NCI-H2107 (cell line): ENCODE measurements at places on chromosomes 11 and 22.

DNA sequence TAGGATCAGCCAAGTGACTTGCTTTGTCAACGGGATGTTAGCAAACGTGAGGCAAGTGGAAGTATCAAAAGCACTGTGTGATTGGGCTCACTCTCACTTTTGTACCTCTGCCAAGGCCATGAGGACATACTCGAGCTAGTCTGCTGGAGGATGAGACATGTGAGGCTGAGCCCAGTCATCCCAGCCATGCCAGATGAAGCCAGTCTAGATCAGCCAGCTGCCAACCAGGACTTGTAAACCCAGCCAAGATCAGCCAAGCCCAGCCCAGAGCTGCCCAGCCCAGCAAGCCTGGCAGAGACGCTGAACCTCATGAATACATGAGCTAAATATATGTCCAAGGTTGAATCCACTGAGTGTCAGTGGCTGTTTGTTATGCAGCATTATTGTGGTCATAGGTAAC lies 369.7 kb downstream of the MN1 start:
- no peak for DNase-seq

- DNase-seq, result no peak
These were observed 21.1 kb upstream of the RDX start for GRCh38 chr11:110317516-110317932.

- no peak for DNase-seq
These were observed 94.8 kb upstream of the NTM start for GRCh38 chr11:131275580-131275979.

- no peak for DNase-seq
These were observed 45.0 kb downstream of the LHFPL7 start for GRCh38 chr22:24901448-24901847.

- no peak for DNase-seq
These were observed 5.5 kb downstream of the NTM start for GRCh38 chr11:131375915-131376314.

DNA sequence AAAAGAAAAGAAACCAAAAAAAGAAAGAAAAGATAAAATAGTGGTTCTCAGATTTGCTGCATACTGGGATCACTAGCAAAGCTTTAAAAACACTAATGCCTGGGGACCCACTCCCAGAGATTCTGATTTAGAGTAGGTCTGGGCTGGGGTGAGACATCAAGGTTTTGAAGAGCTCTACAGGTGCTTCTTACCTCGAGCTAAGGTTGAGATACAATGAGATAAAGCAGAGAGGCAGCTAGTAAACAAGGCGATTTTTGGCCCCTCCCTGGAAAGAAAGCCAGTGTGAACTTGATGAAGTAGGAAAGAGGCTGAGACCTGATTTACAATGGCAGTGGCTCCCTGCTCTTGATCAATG lies 327.6 kb upstream of the CCDC90B start:
- no peak for DNase-seq

- DNase-seq, result no peak
These were observed 1.4 kb downstream of the PC start for GRCh38 chr11:66956689-66957290.

DNA sequence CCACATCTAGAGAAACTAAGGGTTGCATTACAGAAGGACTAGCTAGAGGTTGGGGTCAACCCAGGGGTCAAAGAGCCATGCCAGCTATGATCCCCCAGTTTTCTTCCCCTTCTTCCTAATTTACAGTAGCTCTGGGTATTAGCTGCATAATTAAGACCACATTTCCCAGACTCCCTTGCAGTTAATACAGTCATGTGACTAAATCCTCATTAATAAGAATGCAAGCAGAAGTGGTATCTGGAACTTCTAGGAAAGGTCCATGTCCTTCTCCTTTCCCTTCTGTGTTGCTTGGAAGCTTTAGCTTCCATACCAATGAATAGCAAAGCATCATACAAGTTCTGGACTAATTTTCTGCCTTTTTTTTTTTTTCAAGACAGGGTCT lies 19.1 kb upstream of the LMO2 start:
- no peak for DNase-seq

- peak; percentile 22 for DNase-seq
These were observed 10.7 kb upstream of the GSTP1 start for GRCh38 chr11:67572747-67573419.

GRCh38 chr22:30751529-30751928 lies 56.9 kb downstream of the OSBP2 start:
- DNase-seq, result no peak

GRCh38 chr11:115716080-115716479 lies 211.9 kb upstream of the CADM1 start:
- DNase-seq, result no peak

DNA sequence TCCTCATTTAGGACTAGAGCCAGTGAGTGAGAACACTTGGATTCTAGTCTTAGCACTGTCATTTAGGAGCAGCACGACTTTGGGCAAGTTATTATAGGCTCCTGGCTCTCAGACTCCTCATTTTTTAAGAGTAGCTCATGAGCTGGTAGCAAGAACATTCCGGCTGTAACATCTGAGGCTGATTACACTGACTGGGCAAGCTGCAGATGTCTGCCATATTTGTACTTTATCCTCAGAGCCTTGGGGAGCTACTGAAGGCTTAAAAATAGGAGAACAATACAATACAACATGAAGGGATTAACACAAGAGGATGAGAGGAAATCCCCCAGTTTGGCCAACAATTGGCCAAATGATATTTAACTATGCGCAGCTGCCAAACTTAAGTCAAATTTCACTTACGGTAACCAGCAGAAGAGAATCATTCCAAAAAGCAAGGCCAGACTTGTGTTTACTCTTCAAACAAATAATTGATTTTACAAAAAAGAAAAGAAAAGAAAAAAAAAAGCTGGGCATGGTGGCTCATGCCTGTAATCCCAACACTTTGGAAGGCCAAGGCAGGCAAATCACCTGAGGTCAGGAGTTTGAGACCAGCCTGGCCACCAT lies 113.1 kb upstream of the ARHGAP42 start:
- no peak for DNase-seq

GRCh38 chr11:102568851-102569250 lies 38.3 kb upstream of the MMP7 start:
- no peak for DNase-seq

GRCh38 chr22:49262167-49262566 lies 565.5 kb downstream of the BRD1 start:
- DNase-seq, result no peak

GRCh38 chr11:125346179-125346530 lies 149.9 kb downstream of the FEZ1 start:
- no peak for DNase-seq

GRCh38 chr11:84549217-84549616 lies 1077.9 kb downstream of the DLG2 start:
- DNase-seq, result no peak

DNA sequence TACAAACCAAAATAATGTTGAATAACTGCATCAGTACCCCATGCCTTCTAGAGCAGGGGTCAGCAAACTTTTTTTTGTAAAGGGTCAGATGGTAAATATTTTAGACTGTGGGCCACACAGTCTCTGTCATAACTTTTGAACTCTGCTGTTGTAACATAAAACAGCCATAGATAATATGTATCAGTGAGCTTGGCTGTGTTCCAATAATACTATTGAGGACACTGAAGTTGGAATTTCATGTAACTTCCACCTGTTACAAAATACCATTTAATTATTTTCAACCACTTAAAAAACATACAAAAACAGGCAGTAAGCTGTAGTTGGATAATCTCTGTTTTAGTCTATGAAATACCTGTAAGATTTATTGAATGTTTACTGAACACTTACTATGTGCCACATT lies 55.2 kb downstream of the PICALM start:
- no peak for DNase-seq

DNA sequence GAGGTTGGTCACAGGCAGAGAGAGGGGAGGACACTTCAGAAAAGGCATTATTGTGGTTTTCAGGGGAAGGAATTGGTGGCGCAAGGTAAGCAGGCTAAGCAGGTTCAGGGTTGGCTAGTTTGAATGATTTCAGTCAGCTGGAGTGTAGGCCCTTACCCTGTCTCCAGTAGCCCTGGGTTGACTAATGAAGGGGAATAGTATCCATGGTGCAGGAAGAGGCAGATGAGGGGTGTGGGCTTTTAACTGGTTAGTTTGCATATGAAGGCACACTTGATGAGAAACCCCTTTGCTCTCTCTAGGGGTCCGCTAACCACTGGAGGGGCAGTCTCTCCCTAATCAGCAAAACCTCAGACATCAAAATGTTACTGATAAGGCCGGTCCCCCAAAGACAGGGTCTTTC lies 249.7 kb downstream of the AASDHPPT start:
- no peak for DNase-seq

- no peak for DNase-seq
These were observed 3.5 kb upstream of the DGCR2 start for GRCh38 chr22:19125474-19126308.

DNA sequence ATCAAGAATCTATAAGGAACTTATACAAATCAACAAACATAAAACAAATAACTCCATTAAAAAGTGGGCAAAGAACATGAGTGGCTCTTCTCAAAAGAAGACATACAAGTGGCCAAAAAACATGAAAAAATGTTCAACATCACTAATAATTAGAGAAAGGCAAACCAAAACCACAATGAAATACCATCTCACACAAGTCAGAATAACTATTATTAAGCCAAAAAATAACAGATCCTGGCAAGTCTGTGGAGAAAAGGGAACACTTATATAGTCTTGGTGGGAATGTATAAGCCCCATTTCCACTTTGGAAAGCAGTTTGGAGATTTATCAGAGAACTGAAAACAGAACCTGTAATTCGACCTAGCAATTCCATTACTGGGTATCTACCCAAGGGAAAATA lies 921.0 kb downstream of the KCNA4 start:
- DNase-seq, result no peak

GRCh38 chr11:58796333-58796732 lies 48.2 kb downstream of the GLYATL2 start:
- DNase-seq, result no peak

GRCh38 chr11:17275400-17276235 lies 921 bp upstream of the NUCB2 start:
- DNase-seq, result no peak

- no peak for DNase-seq
These were observed 102.9 kb downstream of the CTTN start for GRCh38 chr11:70501051-70501901.

DNA sequence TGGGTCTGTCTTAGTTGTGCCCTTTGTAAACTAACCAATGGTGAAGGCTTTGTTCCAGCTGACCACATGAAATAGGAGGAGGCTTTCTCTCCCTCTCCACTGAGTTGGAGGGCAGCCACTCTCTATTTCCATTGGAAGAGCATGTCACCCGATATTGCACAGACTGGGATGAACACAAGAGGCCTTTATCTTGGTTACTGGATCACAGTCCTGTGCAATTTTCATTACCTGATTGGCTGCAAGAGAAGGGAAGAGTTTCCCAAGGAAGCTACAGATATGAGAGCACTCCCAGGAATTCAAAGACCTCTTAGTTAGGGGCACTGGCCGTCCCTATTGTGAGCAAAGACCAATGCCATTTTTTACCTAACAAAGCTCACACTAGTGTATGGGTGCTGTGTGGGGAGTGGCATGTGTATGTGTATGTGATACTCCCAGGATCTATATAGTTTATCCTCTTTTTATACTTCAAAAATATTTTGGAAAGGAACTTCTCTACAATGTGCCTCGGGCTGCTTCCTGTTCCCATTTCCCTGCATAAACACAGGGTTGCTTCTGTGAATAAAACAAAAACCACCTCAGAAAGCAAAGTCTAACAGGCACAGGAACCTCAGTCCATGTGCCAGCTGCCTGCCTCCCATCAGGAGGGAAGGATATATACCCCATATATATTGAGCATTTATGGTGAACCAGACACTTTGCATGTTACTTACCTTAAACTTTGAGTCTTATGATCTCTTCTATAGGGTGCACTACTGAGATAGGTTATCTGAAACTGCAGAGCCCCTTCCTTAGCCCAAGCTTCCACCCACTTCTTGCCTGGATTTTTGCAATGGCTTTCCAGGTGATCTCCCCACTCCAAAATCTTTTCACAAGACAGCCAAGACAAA lies 126.5 kb downstream of the RASSF10 start:
- DNase-seq, result peak; percentile 70

GRCh38 chr11:134474942-134475341 lies 62.9 kb upstream of the B3GAT1 start:
- DNase-seq, result no peak

DNA sequence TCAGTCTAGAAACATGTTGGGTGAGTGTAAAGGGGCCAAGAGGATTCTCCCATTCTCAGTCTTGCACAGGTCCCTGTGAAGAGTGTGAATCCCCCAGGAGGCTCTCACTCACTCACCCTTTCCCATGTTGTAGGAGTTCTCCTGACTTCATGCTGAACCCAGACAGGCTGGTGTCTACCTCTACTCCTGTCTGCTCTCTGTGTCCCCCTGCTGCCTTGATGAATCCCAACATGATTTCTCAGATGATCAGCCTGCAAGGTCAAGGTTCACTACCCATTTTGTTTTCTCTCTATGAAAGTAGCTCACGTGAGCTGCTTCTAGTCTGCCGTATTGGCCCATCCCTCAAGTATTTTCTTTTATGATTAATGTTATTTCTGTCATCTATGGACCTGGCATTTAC lies 500.6 kb downstream of the ETS1 start:
- DNase-seq, result no peak
